AG04450 (cell line): ENCODE measurements at places on chromosomes 3 and 15.

DNA sequence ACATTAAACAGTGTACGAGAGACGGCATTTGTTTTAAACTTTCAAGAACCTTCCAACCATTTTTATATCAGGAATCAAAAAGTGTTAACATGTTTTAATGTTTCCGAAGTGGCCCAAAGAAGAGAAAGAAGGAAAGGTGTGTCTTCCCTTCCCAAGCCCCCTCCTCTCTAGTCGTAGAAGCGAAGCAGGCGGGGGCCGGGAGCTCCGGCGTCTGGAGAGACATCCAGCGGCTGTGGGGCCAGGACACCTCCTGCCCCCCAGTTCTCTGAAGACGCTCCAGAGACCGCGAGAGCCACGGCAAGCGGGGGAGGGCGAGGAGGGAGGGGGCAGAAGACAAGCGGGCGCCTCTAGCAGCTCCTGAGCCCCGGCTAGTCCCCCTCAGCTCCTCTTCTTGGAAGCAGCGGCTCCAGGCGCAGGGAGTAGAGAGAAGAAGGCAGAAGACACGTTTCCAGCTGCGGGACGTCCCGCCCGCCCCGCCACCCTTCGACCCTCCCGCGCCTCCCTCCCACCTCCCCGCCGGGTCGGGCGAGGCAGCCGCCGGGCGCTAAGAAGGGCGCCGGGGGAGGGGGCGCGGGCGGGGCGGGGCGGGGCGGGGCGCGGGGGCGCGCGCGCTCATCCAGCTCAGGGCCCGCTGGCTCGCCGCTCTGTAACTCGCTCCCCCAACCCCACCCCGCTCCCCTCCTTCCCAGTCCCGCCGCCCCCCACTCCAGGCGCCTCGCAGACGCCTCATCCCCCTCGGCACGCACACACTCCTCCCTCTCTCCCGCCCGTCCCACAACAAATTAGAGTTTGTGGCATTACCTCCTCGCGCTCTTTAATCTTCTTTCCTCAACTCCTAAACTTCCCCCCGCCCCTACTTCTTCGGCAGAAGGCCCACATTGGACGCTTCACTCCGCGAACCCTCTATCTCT, at the start of gene ZBTB20:
TSS of gene ZBTB20 (minus strand) at position 871 of the 911 bp plus-strand sequence.
- peak; percentile 45 for DNase-seq

DNA sequence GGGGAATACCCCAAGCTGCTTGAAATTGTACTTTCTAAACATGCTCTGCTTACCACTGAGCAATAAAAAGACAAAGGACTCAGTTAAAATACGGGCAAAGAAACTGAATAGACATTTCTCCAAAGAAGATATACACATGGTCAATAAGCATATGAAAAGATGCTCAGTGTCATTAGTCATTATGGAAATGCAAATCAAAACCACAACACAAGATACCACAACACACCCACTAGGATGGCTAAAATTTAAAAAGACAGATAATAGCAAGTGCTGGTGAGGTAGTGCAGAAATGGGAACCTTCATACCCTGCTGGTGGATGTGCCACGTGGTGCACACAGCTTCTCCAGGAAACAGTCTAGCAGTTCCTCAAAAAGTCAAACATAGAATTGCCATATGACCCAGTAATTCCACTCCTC, 21.3 kb downstream of the LRIG1 start:
- no peak for DNase-seq

GRCh38 chr15:66053991-66054390, 184.7 kb downstream of the RAB11A start:
- no peak for DNase-seq

- no peak for DNase-seq
Measured at GRCh38 chr3:30188713-30189112, 417.7 kb upstream of the TGFBR2 start.

DNA sequence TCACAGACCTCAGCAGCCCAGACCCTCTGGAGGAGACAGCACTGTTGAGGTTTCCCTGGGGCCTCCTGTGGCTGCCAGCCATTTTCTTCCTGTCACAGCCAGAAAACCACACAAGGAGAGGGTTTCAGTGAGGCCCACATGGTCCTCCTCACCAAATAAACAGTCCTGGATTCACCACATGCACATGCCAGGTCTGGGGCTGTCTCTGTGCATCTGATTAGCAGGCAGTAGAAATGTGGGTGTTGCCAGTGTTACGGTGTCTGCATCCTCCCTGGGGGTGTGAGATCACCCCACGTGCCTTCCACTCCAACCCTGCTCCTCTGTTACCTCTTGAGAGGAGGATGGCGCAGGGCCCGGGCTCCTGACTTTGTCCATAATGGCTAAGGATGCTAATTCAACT, 140.4 kb downstream of the CHDH start:
- DNase-seq: no peak
